Stomach (tissue), 19 donors: ENCODE measurements at places on chromosomes 5 and 9. TPM values are rescaled to one million over a fixed set of nuclear protein-coding genes. Genes with fewer than 3 reads are reported as not detected.

GRCh38 chr9:111937781-111938426, 41.3 kb downstream of the UGCG start:
- no peak for DNase-seq

The LNPEP gene
- 8.1 TPM for total RNA-seq

The ACOT12 gene
- total RNA-seq = not detected

The SPARC gene
- 1,348 TPM for total RNA-seq

- DNase-seq = no peak
These were observed 4.4 kb upstream of the COL5A1 start for GRCh38 chr9:134637241-134637640.

The TMEM171 gene
- total RNA-seq = 44.0 TPM

DNA sequence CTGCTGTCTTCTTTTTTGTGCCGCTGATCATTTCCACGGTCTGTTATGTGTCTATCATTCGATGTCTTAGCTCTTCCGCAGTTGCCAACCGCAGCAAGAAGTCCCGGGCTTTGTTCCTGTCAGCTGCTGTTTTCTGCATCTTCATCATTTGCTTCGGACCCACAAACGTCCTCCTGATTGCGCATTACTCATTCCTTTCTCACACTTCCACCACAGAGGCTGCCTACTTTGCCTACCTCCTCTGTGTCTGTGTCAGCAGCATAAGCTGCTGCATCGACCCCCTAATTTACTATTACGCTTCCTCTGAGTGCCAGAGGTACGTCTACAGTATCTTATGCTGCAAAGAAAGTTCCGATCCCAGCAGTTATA, 17.1 kb downstream of the F2R start:
- DNase-seq = no peak

The SLC25A48 gene
- not detected for total RNA-seq

GRCh38 chr5:55286411-55286933, 21.0 kb downstream of the DHX29 start:
- no peak for DNase-seq

The FRMD3 gene
- total RNA-seq = 4.9 TPM

The ABO gene
- total RNA-seq = 4.8 TPM

GRCh38 chr5:106959387-106959786, 711.4 kb downstream of the EFNA5 start:
- peak; percentile 16 for DNase-seq

The S1PR3 gene
- 12.5 TPM for total RNA-seq

GRCh38 chr5:67510204-67510603, 313.6 kb upstream of the CD180 start:
- DNase-seq = no peak

GRCh38 chr9:3736161-3736560, 210.4 kb upstream of the RFX3 start:
- no peak for DNase-seq

The GSN gene
- total RNA-seq = 385 TPM

The GDNF gene
- total RNA-seq = 1.1 TPM

DNA sequence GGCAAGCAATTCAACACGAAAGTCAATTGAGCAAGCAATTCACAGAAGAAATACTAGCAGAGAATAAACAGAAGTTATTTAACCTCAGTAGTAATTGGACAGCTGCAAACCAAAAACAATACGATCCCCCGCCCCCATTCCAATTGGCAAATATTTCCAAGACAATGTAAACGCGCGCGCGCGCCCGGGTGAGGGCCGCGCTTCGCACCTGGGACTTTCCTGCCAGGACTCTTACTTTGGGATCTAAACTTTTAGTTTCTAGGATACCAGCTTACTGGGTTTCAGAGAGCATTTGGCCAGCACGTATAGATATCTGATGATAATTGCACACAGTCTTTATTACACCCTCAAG, 8.6 kb downstream of the RUFY1 start:
- DNase-seq = peak; percentile 55

DNA sequence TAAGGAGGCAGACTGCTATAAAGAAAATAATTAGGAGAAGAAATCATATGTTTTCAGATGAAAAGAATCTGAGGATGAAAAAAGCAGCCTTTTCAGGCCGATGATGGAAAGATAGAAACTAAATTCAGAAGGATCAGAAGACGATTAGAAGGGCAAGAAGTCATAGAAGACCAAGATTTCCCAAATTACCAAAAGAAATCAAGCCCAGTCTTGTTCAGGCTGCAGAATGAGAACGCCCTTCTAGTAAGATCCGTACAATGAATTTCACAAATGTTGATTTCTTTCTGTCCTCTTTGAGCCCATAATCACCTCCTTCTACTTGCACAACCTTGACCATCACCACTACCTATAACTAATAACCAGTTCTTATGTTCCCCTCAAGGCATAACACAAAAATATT, 114.6 kb upstream of the CCDC152 start:
- no peak for DNase-seq

The CDH10 gene
- not detected for total RNA-seq

- no peak for DNase-seq
These were observed 134.8 kb downstream of the PCSK5 start for GRCh38 chr9:76025286-76025685.

The SLC6A18 gene
- total RNA-seq = not detected

The PCSK1 gene
- total RNA-seq = 4.8 TPM

DNA sequence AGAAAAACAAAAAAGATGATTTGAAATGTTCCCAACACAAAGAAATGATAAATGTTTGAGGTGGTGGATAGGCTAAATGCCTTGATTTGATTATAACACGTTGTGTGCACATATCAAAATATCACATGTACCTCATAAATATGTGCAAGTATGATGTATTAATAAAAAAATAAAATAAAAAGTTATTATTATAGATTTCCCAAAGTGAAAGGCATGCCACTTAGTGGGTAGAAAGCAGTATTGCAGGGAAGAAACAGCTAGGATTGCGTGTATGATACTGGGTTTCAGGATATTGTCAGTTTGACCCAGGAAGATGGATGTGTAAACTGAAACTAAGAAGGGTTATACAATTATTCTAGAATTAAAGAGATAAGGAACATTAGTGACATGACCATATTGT, 3.6 kb upstream of the TMEM38B start:
- DNase-seq = no peak

The PCDHAC2 gene
- not detected for total RNA-seq

The CDH6 gene
- total RNA-seq = 2.3 TPM

- DNase-seq = peak; percentile 54
These were observed 180.4 kb downstream of the GAS1 start for GRCh38 chr9:86766912-86767311.

The TSLP gene
- not detected for total RNA-seq

- DNase-seq = no peak
These were observed 41.4 kb downstream of the PAM start for GRCh38 chr5:102796498-102796897.

The SPATA31C1 gene
- not detected for total RNA-seq

The GNA14 gene
- 5.0 TPM for total RNA-seq

The CCNJL gene
- 4.5 TPM for total RNA-seq

DNA sequence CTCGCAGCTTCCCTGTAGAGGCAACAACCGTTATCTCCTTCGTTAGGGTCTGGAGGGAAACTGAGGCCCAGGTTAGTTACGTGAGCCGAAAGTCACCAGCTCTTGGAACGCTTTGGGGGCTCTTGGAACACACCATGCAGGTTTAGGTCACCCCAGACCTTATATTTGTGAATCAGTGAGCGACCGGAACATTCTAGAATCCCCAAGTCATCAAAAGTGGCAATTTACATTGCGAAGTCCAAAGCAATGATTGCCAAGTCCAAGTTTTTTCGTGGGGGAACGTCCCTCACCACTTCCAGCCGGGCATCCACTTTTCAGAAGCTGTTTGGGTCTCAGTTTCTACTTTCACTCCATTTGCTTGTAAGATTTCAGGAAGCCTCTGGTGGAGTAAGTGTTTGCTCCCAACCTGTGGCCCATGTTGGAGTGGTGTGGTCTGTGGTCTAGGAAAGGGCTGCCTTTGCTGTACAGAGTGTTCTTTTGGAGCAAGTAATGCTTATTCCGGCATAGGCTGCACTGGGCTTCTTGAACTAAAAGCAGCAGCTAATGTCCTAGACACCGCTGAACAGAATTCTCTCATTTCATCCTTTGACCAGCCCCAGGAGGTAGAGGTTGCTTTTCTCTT, 32.8 kb upstream of the SPRY4 start:
- DNase-seq = no peak

The KCNIP1 gene
- not detected for total RNA-seq

GRCh38 chr9:132546148-132547051, 36.0 kb upstream of the BARHL1 start:
- no peak for DNase-seq

- no peak for DNase-seq
These were observed 32.6 kb downstream of the IPPK start for GRCh38 chr9:92637326-92637725.

GRCh38 chr9:113771199-113771598, 104.9 kb upstream of the ZNF618 start:
- DNase-seq = no peak

DNA sequence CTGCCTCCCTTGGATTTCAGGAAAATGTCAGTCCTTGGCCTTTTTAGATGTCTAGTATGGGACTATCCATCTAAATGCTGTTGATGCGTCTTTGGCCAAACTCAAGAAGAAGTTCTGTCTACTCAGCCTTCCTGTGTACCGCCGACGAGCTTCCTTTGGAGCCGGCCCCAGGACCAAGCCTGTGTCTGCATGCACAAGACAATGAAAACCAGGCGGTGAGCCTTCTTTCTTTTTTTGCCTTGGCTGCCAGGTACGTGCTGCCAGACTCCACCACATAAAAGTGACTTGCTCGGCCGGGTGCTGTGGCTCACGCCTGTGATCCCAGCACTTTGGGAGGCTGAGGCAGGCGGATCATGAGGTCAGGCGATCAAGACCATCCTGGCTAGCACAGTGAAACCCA, 6.0 kb upstream of the NEURL1B start:
- no peak for DNase-seq

The PDGFRB gene
- 53.1 TPM for total RNA-seq

DNA sequence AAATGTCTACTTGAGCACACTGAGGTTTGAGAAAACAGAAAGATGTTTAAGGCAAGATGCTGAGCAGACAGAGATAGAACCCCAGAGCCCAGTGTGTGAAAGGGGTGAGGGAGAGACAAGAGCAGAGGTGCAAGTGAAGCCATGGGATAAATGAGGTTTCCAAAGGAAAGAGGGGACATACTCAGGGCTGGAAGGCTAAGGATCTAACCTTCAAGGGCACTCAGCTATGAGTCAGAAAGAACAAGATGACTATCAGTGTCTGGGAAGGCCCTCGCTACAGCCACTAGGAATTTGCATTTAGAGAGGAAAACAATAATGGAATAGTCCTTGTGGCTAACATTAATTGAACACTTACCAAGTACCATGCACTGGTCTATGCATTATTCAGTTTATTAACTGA, 113.7 kb downstream of the HTR4 start:
- DNase-seq = no peak
